ENCODE measurements at places on chromosomes 7 and 10.

DNA sequence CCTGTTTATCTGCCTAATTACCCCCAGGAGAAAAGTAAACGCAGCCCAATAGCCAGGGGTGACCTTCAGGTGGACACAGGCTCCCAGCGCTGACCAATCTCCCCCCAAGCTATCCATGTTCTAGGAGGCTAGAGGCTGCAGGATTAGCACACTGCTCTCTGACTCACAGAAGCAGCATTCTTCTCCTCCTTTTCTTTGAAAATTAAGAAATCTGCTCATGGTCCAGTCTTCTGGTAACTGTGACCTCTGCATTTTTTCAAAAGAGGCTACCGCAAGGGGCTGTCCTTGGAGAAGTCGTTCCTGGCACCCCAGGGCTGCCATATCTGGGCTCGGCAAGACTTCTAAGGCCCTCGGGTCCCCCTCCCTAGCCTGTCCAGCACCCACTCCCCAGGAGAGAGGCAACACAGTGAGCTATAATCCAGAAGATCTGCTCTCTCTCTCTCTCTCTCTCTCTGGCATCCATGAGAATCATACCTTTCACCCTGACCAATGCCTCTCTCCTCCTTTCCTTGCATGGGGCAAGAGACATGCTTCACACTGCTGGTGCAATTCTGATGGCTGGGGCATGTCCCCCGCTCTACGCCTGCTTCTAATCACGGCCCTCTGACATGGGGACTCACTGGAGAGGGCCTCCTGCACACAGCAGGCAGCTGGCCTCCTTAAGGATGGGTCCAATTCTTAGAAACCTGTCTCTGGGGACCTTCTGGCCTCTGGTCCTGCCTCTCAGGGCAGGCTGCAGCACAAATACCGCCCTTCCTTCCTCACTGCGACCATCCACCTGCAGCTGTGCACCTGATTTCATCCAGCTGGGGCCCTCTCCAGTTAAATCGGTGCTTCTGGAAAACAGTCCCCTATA, 27.3 kb downstream of the ANXA11 start:
- DNase-seq, result no peak

DNA sequence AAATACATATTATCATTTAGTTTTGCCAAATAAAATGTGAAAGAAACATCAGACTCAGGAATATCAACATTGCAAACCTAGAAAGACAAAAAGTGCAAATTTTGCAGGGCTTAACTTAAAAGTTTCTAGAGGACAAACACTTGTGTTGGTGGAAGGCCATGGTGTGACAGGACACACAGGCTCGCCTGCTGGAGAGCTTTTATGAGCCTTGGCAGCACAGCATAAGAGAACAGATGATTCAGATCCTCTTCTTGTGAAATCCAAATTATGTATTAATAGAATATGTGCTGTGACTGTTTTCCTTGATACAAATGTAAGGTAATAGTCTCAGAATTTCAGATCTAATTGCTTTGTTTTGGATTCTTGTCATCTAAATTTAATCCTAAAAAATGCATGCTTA, 72.9 kb upstream of the ABCB5 start:
- DNase-seq, result no peak

GRCh38 chr10:86325158-86325557, 41.4 kb downstream of the GRID1 start:
- no peak for DNase-seq

DNA sequence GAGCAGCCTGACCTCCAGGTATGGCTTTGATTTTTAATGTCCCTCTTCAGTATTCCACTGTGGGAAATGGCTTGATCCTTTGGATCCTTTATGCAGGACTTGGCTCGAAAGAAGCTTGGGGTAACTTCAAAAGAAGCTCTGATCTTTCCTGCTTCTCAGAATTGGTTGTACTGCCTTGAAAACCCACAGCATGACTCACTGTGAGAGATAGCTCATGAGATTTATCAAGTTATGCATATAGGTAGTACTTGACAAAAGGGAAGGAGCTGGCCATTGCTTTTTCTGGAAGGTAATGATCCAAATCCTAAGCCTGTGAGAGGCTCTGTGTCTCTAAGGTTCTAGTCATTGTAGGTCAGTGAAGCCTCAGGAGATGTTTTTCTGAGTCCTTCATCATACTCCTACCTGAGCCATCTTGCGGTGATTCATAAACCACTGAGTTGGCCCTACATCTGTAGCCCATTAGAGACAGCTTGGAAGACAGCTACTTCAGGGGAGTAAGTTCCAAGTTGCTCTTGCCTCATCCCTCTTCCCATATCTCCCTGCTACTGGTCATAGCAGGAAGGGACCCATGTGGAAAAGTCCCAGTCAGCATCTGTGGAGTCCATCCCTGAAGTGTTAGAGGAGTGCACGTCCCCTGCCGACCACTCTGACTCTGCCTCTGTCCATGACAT, 36.7 kb upstream of the NFKB2 start:
- DNase-seq, result no peak

GRCh38 chr7:26900251-26900650, 35.9 kb upstream of the SKAP2 start:
- DNase-seq, result no peak

- no peak for DNase-seq
Observed at GRCh38 chr7:6608794-6609193, 6.6 kb upstream of the ZNF853 start.

GRCh38 chr7:134813663-134814396, 34.4 kb downstream of the CALD1 start:
- no peak for DNase-seq

DNA sequence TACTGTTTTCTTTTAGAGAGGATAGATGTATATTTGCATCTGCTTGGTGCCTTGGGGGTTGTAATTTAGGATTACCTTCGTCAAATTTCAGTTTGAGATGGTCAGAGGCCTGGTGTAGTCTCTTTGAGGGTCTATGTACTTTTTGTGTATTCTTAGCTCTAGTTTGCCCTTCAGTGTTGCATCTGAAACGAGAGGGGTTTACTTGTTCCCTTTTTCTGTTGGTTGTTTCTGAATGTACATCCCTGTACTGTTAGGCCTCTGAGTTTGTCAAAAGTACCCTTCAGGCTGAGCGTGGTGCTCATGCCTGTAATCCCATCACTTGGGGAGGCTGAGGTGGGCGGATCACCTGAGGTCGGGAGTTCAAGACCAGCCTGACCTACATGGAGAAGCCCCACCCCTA, 60.0 kb downstream of the MLLT10 start:
- DNase-seq, result no peak

GRCh38 chr7:140342727-140343514, 55.4 kb downstream of the SLC37A3 start:
- no peak for DNase-seq

DNA sequence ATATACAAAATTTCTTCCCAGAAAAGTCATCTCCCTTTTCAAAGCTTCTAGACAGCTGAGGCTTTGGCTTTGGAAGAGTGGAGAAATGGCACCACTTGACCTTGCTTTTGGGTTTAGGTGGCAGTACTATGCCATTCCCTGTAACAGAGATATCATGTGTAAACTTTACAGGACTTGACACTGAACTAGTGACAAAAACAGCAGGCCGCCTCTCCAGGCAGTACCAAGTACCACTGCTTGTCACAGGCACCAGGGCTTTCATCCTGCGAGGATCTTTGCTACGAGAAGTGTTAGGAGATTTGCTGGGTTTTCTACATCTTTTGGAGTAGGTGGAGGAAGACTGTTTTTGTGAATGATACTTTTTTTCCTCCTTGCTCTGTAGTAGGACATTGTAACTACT, 32.6 kb upstream of the ANLN start:
- DNase-seq, result no peak

DNA sequence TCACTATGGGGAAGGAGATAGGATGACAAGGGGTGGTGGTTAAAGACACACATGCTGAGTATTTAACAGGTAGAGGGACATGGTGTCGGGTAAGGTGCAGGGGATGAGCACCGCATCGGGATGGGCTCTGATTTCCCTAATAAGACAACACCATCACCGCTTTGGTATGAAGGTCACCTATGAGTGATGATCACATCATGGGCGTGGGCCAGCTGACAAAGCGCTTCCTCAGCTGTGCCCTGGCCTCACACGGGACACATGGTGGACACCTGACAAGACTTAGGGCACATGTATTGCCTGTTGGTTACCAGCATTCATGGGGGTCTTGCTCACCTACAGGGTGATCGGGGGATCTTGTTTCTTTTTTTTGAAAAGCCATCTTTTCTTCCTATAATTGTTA, 12.8 kb downstream of the C7orf57 start:
- no peak for DNase-seq

DNA sequence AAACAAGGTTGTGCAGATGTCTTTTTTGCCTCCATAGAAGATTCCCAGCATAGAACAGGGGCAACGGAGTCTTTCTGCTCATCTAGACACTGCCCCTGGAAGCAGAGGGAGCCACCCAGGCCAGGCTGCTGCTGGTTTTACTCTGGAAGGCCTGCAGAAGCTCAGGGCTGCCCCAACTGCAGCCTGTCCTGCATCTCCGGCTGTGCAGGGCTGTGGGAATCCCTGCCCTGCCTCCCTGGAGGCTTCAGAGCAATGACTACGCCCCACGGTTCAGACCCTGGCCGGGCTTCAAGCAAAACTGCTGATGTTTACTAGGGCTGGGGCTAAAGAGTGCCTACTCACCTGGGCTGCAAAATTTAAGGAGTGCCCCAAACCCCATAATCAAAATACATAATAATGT, 43.9 kb downstream of the GHRHR start:
- no peak for DNase-seq

- no peak for DNase-seq
Observed at GRCh38 chr10:61987537-61987936, 86.0 kb downstream of the ARID5B start.

DNA sequence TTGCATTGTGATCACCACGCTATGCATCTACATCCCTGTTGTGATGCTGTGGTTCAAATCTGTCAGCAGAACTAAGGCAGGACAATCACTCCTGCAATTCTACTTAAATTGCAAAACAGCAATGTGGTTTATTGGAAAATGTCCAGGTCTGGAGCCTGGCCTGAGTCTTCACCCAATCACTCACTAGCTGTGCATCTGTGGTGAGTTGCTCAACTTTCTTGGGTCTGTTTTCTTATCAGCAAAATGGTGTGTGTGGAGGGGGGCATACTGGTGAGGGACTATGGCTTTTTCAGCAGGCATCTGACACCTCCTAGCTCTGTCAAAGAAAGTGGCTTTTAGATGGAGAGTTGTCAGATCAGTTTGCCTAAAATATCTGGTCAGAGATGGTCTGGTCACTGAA, 108.3 kb upstream of the FEZF1 start:
- no peak for DNase-seq

DNA sequence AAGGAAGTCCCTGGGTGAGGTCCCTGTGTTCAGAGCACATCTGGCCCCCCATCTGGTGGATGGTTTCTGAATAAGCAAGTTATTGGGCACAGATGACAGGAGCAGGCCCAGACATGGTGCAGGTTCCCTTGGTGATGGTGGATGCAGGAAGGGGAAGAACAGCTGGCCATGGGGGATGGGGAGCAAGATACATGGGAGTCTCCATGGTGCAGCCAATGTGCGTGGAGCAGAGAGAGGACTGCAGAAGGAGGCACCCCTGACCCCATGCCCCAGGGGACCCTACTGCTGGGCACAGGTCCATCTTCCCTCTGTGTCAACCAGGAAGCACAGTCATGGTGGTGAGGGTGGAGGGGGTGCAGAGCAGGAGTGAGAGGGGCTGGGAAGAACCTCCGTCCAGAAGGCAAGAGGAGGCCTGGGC, 43.8 kb upstream of the RABGEF1 start:
- DNase-seq, result no peak

- DNase-seq, result no peak
Observed at GRCh38 chr7:18976715-18977471, 140.5 kb downstream of the TWIST1 start.

- no peak for DNase-seq
Observed at GRCh38 chr10:70348228-70348850, 34.1 kb downstream of the LRRC20 start.

GRCh38 chr10:63587191-63587590, 66.0 kb downstream of the REEP3 start:
- DNase-seq, result no peak

- DNase-seq, result no peak
Observed at GRCh38 chr7:22601812-22602565, 102.0 kb upstream of the STEAP1B start.

DNA sequence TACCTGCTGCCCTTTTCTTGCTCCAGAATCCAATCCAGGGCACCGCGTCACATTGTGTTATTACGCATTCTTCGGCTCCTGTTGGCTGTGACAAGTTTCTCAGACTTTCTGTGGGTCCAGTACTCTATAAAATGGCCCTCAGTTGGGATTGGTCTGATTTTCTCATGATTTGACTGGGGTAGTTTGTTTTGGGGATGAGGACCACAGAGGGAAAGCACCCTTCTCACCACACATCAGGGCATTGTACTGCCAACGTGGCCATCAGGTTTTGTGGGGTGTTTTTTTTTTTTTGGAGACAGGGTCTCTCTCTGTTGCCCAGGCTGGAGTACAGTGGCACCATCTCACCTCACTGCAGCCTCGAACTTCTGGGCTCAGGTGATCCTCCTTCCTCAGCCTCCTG, 17.0 kb upstream of the ORAI2 start:
- DNase-seq, result no peak

GRCh38 chr10:35643151-35644049, 1.3 kb upstream of the FZD8 start:
- no peak for DNase-seq

DNA sequence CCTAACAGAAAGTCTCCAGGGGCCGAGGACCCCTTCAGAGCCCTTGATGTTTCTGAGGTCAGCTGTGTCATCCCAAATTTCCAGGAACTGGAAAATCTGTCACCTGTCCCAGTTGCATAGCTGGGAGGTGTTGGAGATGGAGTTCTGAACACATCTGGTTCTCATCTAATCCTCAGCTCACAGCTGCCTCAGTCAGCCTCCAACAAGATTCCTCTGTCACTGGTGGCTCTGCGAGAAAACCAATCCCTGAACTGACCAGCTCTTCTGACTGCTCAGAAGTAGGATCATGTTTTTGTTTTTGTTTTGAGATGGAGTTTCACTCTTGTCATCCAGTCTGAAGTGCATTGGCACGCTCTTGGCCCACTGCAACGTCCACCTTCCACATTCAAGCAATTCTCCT, 37.6 kb upstream of the MYL10 start:
- DNase-seq, result no peak

DNA sequence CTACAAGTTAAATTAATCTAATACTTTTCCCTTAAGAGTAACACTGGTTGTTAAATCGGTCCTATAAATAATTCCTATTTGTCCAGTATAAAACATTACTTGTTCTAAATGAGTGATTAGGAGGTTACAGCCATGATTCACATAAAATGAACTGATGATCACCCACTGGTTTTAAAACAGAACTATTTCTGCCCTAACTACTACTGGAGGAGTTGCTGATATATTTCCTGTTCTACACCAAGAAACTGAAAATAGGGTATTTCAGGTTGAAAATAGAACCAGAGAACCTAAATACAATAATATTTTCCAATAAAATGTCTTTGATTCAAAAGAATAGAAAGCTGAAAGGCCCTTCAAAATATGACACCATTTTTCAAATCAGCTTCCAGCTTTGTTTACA, 30.9 kb downstream of the DNAJC1 start:
- DNase-seq, result no peak

DNA sequence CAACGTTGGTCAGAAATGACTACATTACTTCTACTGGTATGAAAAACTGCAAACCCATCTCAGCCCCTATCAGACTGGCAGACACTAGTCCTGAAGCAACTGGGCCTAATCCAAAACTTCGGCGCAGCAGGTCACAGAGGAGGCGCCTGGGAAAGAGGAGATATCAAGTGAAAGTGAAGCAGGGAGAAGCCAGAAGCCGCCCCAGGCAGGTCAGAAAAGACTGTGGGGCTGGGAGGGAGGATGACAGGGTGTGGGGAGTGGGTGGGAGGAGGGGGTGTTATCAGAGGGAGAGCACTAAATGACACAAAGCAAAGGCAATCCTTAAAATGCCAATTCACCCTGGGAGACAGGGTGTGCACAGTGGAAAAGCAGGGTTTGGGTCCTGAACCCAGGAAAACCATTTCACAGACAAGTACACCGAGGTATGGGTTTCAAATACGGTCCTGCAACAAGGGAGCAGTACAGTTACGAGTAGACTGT, 731 bp downstream of the CHCHD3 start:
- DNase-seq, result no peak

All from stimulated activated CD4-positive, alpha-beta T cell treated with anti-CD3 and anti-CD28 coated beads, TNF-alpha, amount 100 ng/mL, for 4 hours (primary cell).